ENCODE measurements at places on chromosomes 1 and 21.

- no peak for DNase-seq
These were observed 58.0 kb downstream of the SDCCAG8 start for GRCh38 chr1:243313635-243314536.

- no peak for DNase-seq
These were observed 52.4 kb upstream of the SYT14 start for GRCh38 chr1:209885403-209886218.

- DNase-seq = no peak
These were observed 210.9 kb downstream of the HIVEP3 start for GRCh38 chr1:41707793-41708192.

GRCh38 chr1:38246955-38247952, 200.7 kb upstream of the POU3F1 start:
- DNase-seq = no peak

DNA sequence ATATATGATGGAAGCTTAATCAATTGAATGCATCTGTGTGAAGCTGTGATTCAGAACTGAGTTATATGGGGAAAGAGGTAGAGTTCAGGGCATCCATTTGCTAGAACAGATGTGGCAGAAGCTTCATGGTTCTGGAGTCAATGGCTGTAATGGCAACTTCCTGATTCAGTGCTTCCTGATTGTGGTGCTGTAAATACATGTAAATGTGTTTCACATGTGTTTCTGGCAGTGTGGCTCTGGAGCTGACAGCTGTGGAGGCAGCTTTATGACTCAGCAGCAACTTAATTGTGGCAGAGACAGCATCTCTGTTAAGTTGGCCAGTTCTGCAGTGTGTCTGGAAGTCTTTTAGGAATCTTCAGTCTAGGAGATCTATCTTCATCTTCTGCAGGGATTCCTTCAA, 226.6 kb upstream of the ZRANB2 start:
- DNase-seq = no peak

- DNase-seq = peak; percentile 82
These were observed 101.9 kb downstream of the PLPP3 start for GRCh38 chr1:56477164-56478111.

DNA sequence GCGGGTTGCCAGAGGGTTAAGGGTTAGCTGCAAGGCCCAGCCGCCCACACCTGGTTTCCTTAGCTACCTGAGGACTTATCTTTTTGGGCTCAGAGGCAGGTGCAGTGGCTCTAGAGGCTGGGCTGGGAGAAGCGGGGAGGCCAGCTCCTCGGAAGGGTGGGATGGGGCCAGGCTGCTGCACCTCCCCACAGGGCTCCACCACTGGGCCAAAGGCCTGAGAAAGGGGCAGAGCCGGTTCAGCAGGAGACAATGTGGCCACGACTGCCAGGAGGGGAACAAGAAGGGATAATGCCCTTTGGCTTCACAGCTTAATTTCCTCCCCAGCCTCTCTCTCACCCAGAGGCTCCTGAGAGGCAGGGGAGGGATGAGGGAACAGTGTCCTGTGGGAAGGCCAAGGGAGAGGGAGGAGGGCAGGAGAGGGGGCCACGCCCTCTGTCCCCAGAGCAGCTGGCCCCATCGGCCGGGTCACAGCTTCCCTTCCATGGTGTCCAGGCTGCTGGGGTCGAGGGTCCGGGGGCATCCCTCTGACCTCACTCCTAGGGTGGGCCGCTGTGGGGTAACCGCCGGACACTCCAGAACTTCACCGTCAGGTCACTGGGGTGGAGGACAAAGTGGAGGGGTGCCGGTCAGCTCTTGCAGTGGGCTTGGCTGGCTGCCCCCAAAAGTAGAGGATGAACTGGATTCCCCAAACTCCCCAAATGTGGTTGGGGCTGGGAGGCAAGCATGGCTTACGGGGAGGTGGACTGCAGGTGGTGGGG, 50.4 kb downstream of the KIF21B start:
- DNase-seq = no peak

GRCh38 chr1:182259229-182259872, 132.2 kb downstream of the GLUL start:
- DNase-seq = peak; percentile 83

- DNase-seq = no peak
These were observed 24.5 kb upstream of the GNPAT start for GRCh38 chr1:231216498-231216897.

DNA sequence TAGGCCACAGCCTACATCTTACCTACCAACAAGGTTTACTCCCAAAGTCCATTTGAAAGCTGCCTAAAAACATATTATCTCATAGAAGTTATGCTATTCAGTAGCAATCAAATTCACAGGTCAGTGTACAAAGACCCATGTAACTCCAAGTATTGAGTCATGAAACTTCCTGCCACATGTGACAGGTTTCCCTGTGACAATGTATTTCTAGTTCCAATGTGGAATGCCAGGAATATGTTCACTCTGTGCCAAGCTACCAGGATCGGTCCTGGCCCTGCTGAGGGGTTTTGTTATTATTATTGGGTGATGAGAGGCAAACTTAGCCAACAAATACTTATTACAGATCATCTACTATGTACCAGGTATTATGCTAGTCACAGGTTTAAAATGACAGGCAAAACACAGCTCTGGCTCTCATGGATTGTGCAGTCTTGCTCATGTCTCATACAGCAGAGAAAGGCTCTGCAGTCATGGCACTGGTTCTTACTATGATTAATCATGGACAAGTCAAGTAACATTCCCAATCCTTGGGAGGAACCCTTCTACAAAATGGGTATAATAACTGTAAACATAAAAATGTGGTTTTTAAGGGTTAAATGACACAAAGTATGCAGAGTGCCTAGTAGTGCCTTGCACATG, 22.5 kb downstream of the DPH5 start:
- no peak for DNase-seq

DNA sequence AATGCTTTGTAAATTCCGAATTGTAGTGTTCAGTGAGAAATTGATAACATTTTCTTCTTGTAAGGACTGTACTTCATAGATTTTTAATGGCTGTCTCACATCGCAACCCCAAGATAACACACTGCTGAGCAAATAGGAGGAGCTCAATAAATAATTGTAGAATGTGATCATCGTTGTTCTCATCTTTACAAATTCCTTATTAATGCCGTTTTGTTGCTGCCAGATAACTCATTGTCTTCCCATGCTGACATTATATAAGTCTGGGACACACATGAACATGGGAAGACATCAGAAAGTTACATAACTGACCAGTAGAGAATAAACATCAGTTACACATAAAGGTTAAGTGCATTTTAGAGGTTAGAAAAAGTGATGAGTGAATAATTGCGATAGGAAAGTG, 46.4 kb upstream of the TSPAN2 start:
- DNase-seq = no peak

- no peak for DNase-seq
These were observed 58.7 kb upstream of the KIAA1614 start for GRCh38 chr1:180854001-180854400.

DNA sequence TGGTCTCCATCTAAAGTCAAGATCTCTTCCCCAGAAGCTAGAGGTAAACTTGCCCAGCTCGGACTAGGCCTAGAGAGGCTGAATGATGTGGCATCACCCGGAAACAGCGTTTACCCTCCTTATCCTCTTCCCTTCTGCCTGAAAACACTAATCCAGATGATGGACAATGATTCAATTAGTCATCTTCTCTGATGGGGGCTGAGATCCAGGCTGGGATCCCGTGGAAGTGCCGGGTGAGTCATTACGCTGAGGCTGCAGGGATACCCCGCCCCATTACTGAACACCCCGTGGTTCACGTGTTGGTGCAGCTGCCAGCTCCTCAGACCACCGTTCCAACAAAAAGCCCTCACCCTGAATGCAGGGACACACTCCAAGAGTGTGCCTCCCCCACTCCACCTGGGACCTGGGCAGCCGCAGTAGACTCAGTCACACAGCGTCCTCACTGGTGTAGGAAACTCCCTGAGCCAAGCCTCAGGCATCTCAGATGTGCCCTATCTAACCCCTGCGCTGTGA, 2.0 kb downstream of the S100A6 start:
- no peak for DNase-seq

DNA sequence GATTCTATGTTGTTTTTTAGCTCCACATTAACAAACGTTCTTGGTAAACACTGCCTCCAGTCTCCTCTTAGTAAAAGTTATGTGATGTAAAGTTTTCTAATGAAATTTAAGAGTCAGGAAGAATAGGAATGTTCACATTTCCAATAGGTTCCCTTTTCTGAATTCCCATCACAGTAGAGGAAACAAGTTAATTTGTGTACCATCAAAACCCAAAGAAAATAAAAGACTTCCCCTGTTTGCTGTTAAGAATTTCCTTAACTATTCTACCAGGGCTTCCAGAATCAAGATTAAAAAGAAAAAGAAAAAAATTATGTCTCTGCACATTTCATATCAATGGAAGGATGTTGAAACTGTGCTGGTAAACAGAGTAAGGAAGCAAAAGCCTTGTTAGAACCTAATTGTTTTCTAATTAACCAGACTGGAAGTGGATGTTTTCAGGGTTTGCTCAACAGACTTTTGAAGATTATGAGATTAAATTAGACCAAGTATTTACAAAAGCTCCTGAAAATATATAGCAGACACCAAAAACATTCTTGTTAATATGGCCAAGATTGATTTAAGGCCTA, 43.4 kb upstream of the PALMD start:
- no peak for DNase-seq

DNA sequence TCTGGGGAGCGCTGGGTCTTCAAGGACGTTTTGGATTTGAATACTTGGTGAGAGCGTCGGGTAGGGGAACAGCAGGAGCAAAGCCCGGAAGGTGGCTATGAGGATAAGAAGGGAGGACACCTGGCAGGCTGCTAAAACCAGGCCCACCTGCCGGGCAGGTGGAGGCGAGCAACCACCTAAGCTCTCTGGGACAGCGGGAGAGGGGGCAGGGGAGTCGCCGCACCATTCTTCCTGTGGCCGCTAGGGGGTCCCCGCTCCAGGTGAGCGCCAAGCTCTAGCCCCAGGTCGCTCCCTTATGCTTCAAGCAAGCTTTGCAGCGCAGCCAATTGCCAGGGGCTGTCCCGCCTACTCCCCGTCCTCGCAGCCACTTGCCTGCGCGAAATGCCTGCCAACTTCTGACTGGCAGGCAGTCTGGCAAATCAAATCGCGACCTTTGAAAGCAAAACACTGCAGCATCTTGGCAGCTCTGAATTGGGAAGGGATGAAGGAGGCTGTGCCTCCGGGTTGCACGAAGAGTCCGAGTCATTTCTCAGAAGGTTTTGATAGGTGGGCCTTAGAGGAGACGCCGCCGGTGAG, at the start of gene NIPAL3:
NIPAL3 (plus strand) TSS at position 469 of the 576 bp plus-strand sequence. CDS start 3,746 bp downstream, outside the sequence.
- DNase-seq = peak; percentile 98

- DNase-seq = no peak
These were observed 93.9 kb downstream of the TEX35 start for GRCh38 chr1:178606839-178607238.

GRCh38 chr1:54327386-54328065, 78.7 kb downstream of the SSBP3 start:
- DNase-seq = no peak

- no peak for DNase-seq
These were observed 83.2 kb upstream of the PAPPA2 start for GRCh38 chr1:176379626-176380339.

GRCh38 chr1:210688512-210689234, 360.0 kb downstream of the HHAT start:
- DNase-seq = no peak

DNA sequence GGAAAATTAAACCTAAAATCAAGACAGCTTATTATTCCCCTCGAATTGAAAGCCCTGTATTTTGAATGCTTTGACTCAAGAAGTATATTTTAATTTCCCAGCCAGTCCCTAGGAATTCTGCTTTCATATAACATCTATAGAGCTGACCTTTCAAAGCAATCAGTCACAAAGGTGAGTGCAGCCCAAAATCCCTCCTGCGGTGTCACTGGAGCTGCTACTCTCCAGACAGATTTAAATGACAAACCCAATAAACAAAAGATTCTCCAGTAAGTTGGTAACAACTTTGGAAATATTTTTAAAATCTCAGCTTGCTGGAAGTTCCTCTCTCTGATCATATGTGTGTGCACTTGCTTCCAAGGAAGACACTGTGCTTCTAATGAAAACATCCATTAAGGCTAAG, 14.7 kb downstream of the PLPP3 start:
- DNase-seq = no peak

- DNase-seq = no peak
These were observed 161.7 kb downstream of the FASLG start for GRCh38 chr1:172820475-172821158.

DNA sequence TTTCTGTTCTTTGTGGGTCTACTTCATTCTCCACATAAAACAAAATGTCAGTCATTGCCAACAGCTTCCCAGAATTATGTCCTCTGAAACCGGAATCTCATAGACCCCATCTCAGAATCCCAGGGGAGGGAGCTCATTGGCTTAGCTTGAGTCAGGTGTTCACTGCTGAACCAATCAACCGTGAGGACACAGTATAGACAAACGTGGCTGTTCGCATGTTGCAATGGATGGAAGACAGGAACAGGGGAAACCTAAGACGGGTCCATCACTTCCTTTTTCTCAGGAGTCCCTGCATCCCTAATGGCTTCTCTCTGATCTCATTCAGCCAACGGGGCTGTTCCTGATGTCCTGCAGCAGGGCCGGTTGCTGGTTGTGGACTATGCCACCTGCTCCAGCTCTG, 9.1 kb downstream of the CELA2A start:
- DNase-seq = no peak

DNA sequence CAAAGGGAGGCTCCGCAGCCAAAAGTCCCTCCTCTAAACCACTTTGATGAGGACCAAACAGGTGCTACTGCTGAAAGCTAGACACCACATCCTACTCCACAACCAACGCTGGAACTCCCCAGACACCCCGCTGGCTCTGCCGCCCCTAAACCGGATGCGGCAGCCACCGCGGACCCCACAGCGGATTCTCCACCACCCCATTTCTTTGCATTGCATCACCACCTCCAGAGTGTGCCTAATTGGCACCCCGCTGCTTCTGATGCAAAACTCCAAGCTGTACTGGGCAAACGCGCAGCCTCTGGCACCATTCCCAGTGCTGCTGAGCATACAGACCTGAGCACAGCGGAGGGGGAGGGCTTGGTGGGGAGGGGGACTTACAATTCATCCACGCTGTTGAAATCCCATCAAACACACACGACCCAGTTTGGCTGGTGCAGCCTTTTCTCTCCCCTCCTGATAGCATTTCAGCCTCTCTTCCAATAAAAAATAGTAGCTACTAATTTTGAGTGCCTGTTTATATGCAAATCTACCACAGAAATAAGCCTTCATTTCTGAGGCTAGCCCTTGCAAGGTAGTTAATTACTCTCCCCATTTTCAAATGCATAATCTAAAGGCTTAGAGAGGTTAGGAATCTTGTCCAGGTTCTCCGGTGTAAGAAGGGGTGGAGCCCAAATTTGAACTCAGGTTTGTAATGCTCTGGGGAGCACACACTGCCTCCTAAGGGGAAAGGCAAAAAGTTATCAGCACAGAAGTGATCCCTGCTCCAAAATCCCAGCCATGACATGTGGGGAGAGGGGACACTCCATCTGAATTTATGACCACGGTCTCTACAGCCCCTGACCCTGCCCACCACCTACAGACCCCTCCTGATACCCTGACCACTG, 12.2 kb upstream of the RGS16 start:
- peak; percentile 89 for DNase-seq

DNA sequence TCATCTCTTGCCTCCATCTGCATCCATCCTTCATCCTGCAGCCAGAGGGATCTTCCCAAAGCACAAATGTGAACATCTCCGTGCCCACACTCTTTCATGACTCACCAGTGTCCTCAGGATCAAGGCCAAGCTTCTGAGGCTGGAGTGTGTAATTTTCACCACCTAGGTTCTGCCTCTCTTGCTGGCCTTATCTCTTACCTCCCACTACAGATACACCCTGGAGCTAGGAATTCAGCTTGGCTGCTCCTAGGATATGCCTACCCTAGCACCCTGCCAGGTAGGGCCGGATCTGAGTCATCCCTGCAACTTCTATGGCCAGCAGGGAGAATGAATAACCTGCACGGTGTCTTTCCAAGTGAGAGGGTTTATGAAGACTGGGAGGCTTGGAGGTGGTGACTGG, 208.7 kb upstream of the CSF3R start:
- DNase-seq = no peak
